ENCODE measurements at places on chromosomes 12 and 14.

GRCh38 chr12:89971880-89972279 is 263.2 kb upstream of the ATP2B1 start:
- no peak for DNase-seq

DNA sequence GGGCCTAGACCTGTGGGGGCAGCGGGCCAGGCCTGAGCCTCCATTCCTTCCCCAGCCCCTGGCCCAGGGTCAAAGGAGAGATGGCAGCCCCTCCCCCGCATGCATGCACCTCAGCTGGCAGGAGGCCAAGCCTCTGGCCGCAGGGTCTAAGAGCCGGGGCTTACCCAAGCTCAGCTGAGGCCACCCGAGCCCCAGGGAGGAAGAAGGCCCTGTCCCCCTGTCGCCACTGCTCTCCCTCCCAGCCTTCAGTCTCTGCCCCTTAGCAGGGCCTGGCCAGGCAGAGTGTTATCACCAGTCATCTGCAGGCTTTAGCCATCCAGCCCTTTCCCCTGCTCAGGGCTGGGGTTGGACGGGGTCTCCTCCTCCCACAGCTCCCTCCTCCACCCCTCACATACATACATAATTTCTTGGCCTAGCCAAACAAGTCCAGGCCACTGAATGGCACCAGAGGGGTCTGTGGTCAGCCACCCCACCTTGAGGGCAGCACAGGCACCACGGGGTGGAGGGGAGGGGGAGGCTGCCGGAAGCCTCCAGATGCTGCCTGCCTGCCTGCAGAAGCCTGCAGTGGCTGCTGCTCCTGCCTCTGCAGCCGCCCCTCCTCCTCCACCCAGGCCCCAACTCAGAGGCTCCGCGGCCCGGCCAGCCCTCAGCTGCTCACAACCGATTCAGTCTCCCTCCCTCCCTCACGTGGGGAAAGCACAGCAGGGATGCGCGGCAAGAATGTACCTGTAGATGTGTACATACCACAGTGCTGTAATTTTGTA is 22.8 kb downstream of the RAB35 start:
- DNase-seq: no peak

DNA sequence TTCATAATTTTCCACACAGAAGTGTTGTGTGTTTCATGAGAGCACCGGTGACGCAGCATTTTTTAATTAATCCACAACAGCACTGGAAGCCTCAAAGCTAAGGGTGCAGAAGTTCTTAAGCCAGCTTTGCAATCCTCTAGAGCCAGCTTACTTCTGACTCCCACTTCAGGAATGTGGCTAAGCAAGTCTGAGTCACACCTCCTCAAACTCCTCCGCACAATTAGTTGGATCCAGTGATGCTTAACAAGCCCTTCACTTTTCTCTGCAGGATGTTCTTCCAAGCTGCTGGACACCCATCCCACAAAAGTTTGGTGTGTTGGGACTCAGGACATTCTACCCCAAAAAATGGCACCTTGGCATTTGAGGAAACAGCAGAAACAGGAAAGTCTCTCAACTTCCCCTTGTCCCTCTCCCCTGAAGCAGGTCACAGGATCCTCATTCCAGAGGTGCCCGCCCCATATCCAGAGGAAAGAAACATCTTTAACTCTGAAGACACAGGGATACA is 210.0 kb downstream of the PPM1H start:
- DNase-seq: no peak

GRCh38 chr12:42510823-42511222 is 78.7 kb downstream of the PRICKLE1 start:
- no peak for DNase-seq

DNA sequence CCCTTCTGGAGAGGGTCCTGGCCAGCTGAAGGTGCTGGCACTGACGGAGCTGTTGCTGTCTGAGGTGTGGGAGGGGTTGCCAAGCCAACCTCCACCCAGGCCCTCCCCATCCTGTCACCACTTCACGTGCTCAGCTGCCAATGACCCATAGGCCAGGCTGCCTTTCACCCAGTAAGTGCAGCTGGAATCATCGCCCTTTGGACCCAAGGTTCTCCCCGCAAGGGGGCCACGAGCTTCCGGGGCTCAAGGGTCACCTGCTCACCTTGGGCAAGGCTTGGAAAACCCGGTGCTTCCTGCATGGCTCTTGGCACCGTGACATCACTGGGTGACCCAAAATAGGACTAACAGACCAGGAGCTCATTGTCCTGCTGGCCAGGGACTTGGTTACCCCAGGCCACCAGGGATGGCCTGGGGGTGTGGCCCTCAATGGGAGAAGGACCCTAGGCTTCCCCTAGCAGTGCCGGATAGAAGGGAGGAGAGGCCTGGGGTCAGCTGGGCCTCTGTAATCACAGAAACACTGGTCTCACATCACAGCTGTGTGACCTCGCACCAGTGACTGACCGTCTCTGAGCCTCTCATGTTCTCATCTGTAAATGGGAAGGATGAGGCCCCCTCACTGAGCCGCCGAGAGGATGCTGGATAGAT is 51.3 kb downstream of the CCDC85C start:
- no peak for DNase-seq
